ENCODE measurements at places on chromosomes 11 and 22.

DNA sequence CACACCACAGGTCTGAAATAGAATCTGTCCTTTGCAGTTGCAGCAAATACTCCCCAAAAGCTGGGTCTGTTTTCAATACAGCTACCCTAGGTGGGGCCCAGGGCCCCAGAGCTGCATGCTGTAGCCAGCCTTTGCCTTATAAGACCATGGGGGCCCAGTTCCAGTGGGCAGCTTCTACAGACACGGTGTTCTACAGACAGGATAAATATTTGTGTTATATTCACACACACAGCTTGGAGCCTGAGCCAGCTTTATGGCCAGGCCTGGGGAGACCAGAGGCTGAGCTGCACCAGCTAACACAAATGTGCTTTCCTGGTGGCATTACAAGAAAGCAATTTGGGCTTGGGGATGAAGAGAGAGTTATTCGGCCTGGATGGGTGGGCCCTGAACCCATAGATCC is 151.8 kb upstream of the NCAM1 start:
- no peak for DNase-seq

- DNase-seq: no peak
Observed at GRCh38 chr11:122833846-122834464, 4.3 kb upstream of the CRTAM start.

- no peak for DNase-seq
Observed at GRCh38 chr11:61883327-61883726, 8.0 kb downstream of the FADS3 start.

- DNase-seq: no peak
Observed at GRCh38 chr22:17319546-17319945, 49.7 kb upstream of the CECR2 start.

Measured in fibroblast of skin of left biceps (primary cell).